A549 treated with CpdA at 1 μM for 4 hours (cell line): ENCODE measurements at places on chromosomes 11 and 22. TPM values are rescaled to one million over a fixed set of nuclear protein-coding genes. Genes with fewer than 3 reads are reported as not detected.

The CCDC116 gene
- total RNA-seq: 0.05 to 0.22 TPM (median 0.08 TPM) in 4 of 5 replicates, not detected in the other

The OR51B5 gene
- 0.03 TPM in 1 of 5 replicates, not detected in the others for total RNA-seq

The KIRREL3 gene
- 8.8 to 12.4 TPM (median 11.6 TPM) in 5 replicates for total RNA-seq

The INS gene
- total RNA-seq: not detected in 5 replicates

The LIN7C gene
- total RNA-seq: 5.2 to 10.4 TPM (median 6.8 TPM) in 5 replicates
